NCI-H2029 treated with DMSO at 0.1 percent for 48 hours (cell line): ENCODE measurements at places on chromosomes 2 and 18.
A peak's percentile ranks its signal among the peaks of the same experiment; 100 is the strongest.

DNA sequence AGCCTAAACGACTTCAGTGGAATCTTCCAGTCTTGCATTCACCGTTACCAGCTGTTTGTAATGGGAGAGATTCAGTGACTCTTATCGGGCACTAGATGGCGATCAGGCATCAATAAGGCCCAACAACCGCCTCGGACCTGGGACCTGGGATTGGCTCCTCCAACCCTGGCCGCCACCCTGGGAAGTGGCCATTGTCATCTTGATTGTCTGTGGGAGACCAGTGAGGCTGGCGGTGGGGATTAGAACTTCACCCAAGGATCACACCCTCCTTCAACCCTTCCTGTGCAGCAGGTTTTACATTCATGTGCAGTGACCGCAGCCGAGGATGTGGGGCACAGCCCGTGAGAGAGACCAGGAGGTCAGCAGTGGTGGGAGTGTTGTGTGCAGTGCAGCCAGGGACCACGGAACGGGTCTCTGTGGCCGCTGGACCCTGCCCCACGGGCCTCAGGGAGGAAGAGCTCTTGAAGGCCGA, 85.3 kb downstream of the SPP2 start:
- DNase-seq: peak; percentile 51

DNA sequence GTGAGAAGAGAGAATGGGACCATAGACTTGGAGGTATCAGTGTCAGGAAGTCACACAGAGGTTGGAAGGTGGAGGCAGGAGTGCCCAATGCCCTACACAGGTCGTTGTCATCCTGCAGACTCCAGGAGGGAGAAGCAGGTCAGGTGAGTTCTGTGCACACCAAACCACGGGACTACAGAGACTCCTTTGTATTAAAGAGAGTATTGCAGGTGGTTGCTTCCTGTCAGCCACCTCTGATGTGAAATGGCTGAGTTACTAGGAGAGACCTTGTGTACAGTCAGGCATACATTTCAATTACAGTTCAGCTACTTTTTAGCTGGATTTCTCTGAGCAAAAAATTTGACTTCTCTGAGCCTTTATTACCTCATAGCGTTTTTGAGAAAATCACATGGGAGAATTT, 51.6 kb downstream of the SPP2 start:
- peak; percentile 25 for DNase-seq

DNA sequence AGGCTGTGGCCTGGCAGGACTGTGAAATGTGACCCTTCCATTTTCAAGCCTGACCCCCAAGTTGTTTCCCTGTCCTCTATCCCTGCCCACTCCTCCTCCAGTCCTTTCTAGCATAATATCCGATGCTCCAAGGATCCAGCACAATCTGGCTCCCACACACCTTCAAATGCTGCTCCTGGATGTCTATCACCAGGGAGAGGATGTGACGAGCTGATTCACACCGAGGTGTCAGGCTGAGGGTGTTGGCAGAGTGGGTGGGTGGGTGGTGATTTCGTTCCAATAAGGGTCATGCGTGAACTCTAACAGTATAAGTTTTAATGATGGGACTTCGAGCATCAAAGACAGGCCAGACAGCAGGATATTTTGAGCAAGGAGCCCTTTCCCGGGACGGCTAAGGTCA, 107.8 kb downstream of the CELF4 start:
- no peak for DNase-seq

DNA sequence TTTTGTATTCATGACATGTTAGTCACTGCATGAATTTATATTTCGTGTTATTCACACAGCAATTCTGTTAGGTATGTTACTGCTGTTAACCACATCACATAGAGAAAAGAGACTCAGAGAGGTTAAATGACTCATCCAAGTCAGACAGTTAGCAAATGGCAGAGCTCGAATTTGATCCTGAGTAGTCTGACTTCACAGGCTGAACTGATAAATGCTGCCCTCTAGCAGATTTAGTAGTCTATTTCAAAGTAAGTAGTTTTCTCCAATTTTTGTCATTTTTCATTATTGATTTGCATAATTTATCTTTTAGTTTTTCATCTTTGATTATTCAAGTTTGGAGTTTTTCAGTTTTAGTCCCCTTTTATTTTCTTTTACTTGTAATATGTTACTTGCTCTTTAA, 58.3 kb downstream of the WDR7 start:
- DNase-seq: peak; percentile 5

GRCh38 chr2:119490653-119491195, 33.6 kb downstream of the SCTR start:
- no peak for DNase-seq

DNA sequence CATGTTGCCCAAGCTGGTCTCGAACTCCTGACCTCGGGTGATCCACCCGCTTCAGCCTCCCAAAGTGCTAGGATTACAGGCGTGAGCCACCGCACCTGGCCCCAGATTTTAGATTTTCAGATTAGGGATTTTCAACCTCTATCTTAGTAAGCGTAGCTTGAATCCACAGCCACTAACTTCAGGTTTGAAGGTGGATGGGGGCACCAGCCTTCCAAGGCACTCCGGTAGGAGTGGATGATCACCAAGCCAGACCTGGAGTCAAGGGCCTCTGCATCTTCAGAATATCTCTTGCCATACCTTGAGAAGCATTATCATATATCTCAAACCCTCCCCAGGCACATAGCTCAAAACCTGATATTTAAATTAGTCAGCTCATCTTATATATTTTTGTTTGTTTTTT, 17.9 kb downstream of the GALM start:
- DNase-seq: no peak

GRCh38 chr2:43402002-43402401, 175.6 kb upstream of the ZFP36L2 start:
- no peak for DNase-seq

GRCh38 chr2:220044383-220044782, 417.0 kb downstream of the SLC4A3 start:
- DNase-seq: no peak

- DNase-seq: no peak
Measured at GRCh38 chr2:229860334-229860733, 61.5 kb downstream of the TRIP12 start.

GRCh38 chr18:21933931-21934765, 193.6 kb downstream of the MIB1 start:
- no peak for DNase-seq

- no peak for DNase-seq
Measured at GRCh38 chr2:145110668-145111356, 590.9 kb upstream of the ZEB2 start.

- DNase-seq: no peak
Measured at GRCh38 chr2:108323619-108324018, 34.9 kb downstream of the SULT1C2 start.

DNA sequence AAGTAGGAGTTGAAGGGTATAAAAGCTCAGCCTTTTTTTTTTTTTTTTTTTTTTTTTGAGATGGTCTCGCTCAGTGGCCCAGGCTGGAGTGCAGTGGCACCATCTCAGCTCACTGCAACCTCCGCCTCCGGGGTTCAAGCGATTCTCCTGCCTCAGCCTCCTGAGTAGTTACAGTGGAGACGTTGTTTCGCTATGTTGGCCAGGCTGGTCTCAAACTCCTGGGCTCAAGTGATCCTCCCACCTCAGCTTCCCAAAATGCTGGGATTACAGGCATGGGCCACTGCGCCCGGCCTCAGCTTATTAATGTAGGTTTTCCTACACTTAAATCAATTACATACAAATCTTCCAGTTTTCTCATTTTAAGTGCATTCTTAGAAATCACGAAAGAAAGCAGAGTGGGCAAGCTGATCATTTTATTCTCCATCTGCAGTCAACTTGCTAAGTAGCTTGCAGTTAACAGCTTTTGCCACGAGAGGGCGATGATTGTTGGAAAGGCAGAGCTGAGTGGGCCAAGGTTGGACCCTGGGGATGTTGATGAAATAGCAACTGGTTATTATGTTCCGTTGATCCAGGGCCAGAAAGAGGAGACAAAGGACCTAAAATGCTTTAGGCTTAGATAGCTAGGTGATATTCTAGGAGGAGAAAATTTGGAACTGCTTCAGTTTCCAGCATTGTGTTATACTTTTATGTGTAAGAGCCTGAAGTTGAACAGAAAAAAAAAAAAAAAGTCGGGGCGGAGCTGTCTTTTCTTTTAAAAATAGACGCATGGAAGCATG, 234.4 kb upstream of the EPAS1 start:
- DNase-seq: peak; percentile 41

DNA sequence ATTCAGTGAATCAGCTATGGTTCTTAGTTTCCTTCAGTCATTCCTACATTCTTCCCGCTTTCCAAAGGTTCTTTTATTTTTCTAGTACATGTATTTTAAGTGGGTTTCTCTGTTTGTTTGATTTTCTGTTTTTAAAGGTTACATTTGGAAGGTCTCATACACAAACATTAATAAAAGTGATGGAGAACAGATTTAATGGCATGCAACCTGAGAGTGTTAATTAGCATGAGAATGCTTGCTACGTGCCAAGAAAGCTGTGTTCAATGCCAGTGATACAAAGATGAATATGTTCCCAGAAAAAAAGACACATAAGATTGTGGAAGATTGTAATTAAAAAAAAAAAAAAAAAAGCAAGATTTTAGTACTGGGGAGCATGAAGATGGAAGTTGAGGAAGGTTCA, 61.8 kb upstream of the CDC42EP3 start:
- no peak for DNase-seq

GRCh38 chr2:3179208-3179607, 198.4 kb downstream of the EIPR1 start:
- DNase-seq: no peak

- DNase-seq: no peak
Measured at GRCh38 chr2:68970566-68971265, 3.7 kb upstream of the GKN1 start.

DNA sequence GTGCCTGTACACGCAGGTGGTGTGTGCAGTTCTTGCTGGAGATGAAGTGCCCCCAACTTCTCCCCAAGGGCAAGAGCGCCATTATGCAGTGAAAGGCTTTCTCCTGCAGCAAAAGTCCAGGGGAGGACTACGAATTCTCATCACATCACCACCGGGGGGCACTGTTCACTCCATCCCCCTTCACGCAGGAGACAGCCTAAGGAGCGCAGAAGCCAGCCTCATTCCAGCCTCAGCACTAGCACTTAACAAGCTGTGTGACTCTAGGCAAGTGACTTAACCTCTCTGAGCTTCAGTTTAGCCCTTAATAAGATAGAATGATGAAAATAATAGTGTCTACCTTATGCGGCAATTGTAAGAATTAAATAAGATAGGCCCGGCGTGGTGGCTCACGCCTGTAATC, 32.3 kb downstream of the DNMT3A start:
- no peak for DNase-seq

- DNase-seq: no peak
Measured at GRCh38 chr18:24273596-24273995, 124.0 kb downstream of the OSBPL1A start.

GRCh38 chr18:42636309-42636708, 479.2 kb downstream of the RIT2 start:
- DNase-seq: no peak

DNA sequence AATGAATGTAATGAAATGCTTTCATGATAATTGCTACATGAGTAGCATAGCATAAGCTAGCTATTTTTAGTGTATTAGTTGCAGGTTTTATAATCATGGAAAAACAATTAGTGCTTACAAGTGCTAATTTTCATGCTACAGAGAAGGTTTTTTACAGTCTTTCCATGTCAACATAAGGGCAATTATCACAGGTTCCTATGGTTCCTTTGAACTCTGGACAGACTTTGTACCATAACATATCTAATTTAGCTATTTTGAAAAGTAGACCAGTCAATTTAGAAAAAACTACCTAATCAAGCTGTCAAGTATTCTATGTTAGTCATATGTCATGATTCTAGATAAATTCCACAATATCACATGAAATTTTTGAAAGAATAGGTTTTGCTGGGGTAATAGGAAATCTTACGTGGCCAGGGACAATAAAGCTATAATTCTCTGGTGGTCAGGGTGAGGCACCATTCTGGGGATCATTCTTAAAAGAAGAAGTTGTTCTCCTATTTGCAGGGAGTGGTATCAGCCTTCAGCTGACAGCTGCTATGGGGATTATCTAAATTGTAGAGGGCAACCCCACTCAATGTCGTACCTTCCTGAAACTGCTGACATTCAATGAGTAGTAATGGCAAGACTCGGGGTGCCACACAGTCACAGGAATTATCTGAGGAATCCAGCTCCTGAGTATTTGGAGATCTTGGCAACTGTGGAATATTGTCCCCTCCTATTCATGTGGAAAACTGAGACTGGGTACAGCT, 724.0 kb upstream of the LINC00305 start:
- no peak for DNase-seq

DNA sequence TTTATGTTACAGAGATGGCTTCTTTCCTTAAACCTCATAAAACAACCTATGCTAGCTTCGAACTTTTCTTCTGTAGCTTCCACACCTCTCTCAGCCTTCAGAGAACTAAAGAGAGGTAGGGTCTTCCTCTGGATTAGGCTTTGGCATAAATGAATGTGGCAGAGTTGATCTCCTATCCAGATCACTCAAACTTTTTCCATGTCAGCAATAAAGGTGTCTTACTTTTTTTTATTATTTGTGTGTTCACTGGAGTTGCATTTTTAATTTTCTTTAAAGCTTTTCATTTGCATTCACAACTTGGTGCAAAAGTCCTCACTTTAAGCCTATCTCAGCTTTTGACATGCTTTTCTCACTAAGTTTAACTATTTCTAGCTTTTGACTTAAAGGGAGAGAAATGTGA, 66.0 kb downstream of the LANCL1 start:
- DNase-seq: no peak

GRCh38 chr2:27977731-27978312, 87.3 kb downstream of the BABAM2 start:
- no peak for DNase-seq

GRCh38 chr18:10304853-10305252, 149.6 kb upstream of the APCDD1 start:
- no peak for DNase-seq

GRCh38 chr18:8741117-8741516, 35.8 kb downstream of the MTCL1 start:
- no peak for DNase-seq

DNA sequence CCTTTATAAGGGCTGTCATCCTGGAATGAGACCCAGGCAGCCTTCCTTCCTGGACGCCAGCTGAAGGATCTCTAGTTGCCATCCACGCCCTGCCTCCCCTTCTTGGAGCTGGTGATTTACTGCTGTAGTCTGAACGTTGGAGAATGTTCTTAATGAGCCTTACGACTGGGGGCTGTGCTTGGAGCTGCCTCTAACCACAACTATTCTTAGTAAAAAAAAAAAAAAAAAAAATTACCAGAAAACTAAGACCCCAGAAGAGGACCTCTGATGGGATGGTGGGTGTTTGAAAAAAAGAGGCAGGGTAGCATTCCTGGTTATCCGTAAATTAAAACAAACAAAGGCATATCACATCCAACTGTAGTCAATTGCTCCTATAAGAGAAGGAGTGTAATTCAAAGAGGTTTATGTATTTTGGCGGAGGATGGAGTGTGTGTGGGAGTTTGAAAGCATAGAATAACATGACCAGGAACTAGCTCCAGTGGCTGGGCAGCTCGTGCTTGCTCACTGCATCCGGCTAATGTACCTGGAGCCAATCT, 105.4 kb downstream of the QPCT start:
- DNase-seq: no peak

DNA sequence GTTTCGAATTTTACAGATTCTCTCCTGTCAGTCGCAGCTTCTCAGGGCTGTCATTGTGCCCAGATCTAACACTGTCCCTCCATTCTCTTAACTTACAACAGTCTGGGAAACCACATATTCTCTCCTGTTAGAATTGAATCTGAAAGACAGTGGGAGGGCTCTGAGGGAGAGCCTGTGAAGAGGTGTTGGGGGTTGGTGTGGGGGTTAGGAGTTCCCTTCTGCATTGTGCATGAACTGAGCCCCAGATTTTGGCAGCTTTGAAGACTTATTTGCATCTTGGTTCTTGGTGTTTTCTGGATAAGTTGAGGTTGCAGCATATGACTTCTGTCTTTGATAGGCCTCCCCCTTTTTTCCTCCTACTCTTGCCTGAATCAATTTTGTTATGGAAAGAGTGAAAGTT, 64.1 kb downstream of the TANC1 start:
- DNase-seq: no peak
